Activated naive CD4-positive, alpha-beta T cell treated with Interleukin-2 at 50 U/mL for 16 hours (primary cell): ENCODE measurements at places on chromosomes 11 and 22.

GRCh38 chr22:27492566-27493201 lies 308.9 kb downstream of the MN1 start:
- DNase-seq: no peak

DNA sequence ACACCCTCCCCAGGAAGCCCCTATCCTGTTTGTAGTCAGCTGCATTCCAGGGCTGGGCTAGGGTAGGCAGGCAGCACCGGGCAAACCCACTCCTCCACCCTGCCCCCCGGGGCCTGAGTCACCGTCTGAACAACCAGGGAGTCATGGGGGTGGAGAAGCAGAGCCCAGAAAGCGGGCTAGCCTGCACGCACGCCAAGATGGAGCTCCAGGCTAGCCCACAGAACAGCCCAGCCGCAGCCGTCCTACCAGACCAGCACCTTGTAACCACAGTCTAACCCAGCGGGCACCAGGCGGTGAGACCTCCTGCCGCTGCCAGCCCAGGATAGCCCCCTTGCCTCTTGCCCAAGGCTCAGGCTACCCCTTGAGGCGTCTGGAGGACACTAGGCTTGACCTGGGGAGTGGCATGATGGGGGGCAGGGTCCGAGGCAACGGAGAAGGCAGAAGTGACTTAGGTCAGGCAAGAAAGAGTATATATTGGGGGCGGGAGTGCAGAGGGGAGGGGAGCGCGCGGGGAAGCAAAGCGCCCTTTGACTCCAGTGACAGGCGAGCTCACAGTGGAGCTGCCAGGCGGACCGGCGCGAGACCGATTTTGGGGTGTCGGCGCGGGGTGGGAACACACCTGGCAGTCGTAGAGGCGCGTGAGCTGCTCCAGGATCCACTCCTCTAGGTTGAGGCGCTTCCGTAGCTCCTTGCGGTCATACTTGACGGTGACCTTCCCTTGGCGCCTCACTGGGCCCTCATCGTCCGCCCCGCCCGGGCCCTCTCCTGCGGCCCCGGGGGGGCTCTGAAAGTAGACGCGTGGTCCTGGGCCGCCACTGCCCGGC lies 734 bp downstream of the PPP1R14B start:
- DNase-seq: peak; percentile 84

GRCh38 chr11:75384438-75385080 lies 14.8 kb upstream of the RPS3 start:
- peak; percentile 80 for DNase-seq

DNA sequence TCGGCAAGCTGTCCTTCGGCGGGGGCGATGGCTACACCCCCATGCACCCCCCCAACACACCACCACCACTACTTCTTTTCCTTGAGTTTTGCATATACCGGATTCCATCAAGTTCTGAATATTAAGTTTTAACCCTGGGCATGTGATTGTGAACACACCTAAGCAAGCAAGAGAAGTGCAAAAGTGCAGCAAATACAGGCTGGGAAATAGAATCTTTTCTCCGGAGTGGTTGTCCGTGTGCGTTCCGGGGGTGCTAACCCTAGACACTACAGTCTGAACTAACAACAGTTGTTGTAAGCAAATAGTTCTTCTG lies 574 bp downstream of the PRSS23 start:
- DNase-seq: no peak

GRCh38 chr22:46579751-46580449 lies 40.3 kb upstream of the GRAMD4 start:
- no peak for DNase-seq

- DNase-seq: no peak
These were observed 26.8 kb downstream of the MYH9 start for GRCh38 chr22:36360871-36361383.

DNA sequence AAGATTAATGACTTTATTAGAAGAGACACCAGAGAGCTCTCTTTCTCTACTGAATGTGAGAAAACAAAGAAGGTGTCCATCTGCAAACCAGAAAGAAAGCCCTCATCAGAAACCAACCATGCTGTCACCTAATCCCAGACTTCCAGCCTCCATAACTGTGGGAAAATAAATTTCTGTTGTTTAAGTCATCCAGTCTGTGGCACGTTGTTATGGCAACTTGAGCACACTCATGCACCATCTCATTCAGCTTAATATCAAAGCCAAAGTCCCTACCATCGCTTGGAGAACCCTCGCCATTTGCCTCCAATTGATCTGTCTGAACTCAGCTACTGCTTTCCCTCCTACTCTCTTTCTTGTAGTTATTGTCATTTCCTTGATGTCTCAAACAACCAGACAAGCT lies 766.1 kb upstream of the ARHGAP42 start:
- DNase-seq: no peak

GRCh38 chr11:133710681-133711240 lies 134.6 kb downstream of the SPATA19 start:
- DNase-seq: no peak

DNA sequence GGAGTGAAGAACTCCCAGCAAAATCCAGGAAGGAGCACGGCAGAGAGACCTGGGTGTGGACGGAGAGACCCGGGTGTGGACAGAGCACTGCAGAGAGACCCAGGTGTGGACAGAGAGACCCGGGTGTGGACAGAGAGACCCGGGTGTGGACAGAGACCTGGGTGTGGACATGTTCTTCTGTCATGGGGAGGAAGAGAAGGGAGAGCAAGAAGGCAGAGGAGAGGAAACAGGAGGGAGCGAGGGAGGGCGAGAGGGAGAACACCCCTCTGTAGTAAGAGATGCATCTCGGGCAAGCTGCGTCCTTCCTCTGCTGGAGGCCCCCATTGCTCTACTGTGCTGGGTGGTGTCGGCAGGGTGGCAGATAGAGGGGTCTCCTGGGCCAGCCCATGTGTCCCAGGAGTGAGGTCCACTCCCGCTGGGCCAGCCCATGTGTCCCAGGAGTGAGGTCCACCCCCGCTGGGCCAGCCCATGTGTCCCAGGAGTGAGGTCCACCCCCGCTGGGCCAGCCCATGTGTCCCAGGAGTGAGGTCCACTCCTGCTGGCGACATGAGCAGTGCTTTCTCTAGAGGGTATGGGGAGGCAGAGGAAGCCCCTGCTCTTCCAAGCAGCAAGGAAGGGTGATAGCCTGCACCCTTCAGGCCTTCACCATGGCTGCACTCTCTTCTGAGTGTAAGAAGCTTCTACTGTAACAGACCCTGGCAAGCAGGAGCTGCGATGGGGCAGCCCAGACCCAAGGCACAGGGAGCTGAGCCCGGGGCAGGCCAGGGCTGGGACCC lies 934.2 kb downstream of the BRD1 start:
- DNase-seq: no peak

GRCh38 chr11:8656291-8656690 lies 26.2 kb downstream of the TRIM66 start:
- no peak for DNase-seq

DNA sequence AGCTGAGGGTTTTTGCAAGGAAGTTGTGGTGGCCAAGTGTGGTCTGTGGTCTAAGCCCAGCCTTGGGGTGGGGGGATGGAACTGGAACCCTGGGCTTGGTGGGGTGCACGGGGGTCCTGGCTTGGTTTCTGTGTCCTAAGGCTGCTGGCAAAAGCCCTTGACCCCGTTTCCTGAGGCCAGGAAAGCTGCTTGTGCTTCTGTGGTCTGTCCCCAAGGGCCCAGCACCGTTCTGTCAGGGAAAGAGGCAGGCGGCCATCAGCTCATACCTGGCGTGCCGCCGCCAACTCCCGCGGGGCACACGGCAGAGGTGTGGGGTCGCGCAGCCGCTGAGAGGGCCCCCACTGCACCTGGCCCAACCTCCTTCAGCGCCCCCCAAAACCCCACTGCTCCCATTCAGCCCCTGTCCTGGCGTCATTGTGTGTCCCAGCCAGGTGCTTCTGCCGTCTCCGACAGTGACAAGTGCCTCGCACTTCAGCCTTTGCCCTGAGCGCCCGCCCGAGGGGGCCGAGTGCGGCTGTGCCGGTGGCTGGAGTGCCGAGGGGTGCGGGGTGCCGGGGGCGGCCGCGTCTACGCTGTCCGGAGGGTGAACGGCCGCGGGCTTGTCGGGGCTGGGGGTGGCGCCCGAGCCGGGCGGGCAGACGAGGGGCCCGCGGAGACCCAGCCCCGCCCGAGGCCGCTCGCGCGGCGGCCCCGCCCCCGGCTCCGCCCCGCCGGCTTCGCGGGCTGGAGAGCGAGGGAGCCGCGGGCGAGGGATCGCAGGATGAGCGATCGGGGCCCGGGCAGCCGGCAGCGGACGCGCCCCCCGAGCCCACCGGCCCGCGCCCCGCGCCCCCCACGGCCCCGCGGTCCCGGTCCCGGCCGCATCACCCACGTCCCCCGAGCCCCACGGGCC lies at the start of gene CNIH2:
Gene CNIH2, plus strand, starts transcription at position 705 of the 892 bp plus-strand sequence. CDS start 282 bp downstream, outside the sequence.
- DNase-seq: peak; percentile 55

GRCh38 chr11:132605825-132606570 lies 926.3 kb downstream of the OPCML start:
- DNase-seq: no peak

- no peak for DNase-seq
These were observed 18.5 kb downstream of the MYBPC3 start for GRCh38 chr11:47333886-47334443.

DNA sequence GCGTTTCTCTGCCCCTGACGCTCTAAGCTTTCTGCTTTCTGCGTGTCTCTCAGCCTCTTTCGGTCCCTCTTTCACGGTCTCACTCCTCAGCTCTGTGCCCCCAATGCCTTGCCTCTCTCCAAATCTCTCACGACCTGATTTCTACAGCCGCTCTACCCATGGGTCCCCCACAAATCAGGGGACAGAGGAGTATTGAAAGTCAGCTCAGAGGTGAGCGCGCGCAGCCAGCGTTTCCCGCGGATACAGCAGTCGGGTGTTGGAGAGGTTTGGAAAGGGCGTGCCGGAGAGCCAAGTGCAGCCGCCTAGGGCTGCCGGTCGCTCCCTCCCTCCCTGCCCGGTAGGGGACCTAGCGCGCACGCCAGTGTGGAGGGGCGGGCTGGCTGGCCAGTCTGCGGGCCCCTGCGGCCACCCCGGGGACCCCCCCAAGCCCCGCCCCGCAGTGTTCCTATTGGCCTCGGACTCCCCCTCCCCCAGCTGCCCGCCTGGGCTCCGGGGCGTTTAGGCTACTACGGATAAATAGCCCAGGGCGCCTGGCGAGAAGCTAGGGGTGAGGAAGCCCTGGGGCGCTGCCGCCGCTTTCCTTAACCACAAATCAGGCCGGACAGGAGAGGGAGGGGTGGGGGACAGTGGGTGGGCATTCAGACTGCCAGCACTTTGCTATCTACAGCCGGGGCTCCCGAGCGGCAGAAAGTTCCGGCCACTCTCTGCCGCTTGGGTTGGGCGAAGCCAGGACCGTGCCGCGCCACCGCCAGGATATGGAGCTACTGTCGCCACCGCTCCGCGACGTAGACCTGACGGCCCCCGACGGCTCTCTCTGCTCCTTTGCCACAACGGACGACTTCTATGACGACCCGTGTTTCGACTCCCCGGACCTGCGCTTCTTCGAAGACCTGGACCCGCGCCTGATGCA lies at the start of gene MYOD1:
Gene MYOD1, plus strand, starts transcription at position 544 of the 910 bp plus-strand sequence. Its CDS starts 212 bp downstream, at position 756.
- DNase-seq: no peak

- no peak for DNase-seq
These were observed 19.8 kb upstream of the TMPRSS5 start for GRCh38 chr11:113725913-113726312.

GRCh38 chr22:50310031-50310722 lies 2.7 kb upstream of the PLXNB2 start:
- DNase-seq: no peak

DNA sequence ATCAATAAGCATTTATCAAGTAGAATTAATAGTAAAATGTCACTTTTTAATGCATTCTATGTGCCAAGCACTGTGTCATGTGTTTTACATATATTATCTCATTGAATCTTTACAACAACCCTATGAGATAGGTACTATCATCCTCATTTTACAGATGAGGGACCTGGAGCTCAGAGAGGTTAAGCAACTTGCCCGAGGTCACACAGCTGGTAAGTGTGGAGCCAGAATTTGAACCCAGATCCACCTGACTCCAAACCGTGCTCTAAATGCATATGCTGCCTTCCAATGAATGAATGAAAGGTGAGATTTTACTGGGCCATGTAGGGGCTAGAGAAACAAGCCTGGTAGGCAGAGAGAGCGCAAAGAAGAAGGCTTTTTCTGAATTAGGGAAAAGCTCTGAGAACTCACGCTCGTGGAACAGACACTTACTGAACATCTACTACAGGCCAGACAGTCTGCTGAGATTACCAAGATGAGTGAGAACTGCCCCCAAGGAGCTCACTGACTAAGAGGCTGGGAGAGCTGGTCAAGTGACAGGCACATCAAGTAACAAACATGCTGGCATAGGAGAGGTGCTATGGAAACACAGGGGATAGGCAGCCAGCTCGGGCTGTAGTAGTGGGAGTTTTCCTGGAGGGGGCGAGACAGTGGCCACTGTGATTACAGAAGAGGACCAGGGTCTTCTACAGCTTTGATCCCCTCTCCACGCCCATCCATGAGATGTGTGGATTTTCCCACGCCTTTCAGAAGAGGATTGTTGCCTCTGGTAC lies 4.4 kb downstream of the ABCG4 start:
- DNase-seq: no peak

GRCh38 chr11:131154351-131154750 lies 216.1 kb upstream of the NTM start:
- DNase-seq: no peak
